Stimulated activated CD8-positive, alpha-beta memory T cell treated with anti-CD3 and anti-CD28 coated beads, Interleukin-7, amount 100 ng/mL, for 1 hour (primary cell): ENCODE measurements at places on chromosomes 13 and 19.

GRCh38 chr19:56566904-56567273 is 379 bp upstream of the ZNF470 start:
- no peak for DNase-seq

GRCh38 chr13:57673197-57673596 is 41.7 kb downstream of the PCDH17 start:
- DNase-seq = no peak

GRCh38 chr19:33397536-33398360 is 24.2 kb downstream of the CEBPG start:
- DNase-seq = no peak

DNA sequence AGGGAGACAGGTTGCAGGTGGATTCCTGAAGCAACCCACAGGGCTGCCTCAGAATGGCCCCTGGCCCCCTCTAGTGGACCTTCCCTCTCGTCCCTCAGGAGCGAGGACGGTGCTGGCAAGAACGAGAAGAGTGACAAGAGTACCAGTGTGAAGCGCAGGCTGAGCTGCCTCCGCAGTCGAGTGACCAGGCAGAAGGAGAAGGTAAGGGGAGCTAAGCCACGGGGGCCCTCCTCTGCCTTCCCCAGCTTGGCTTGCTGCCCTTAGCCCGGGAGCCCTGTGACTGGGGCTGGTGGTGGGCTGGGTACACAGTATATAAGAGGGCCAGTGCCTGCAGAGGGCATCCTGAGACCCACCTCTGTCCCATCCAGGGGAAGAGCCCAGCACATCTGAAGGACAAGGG is 34.0 kb downstream of the ARHGEF18 start:
- no peak for DNase-seq

DNA sequence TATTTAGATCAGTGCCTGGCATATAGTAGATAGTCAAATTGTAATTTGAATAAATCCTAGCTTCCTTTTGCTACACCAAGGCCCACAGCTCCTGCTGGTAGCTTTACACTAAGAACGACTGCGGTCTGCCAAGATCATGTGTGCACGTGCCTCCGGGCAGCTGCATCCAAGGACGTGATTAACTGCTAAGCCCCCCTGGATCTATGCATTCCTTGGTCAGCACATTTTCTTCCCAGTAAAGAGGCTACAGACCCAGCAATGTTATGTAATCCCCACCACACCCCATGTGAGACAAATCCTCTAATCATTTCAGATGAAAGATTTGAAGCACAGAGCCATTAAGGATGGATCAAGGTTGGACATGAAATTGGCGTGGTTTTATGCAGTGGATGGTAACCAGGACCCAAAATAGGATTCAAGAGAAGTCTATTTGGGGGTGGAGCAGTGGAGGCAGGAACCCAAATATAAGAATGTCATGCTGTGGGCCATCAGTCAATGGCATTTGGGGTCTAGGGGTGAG is 65.2 kb upstream of the PEG3 start:
- no peak for DNase-seq

DNA sequence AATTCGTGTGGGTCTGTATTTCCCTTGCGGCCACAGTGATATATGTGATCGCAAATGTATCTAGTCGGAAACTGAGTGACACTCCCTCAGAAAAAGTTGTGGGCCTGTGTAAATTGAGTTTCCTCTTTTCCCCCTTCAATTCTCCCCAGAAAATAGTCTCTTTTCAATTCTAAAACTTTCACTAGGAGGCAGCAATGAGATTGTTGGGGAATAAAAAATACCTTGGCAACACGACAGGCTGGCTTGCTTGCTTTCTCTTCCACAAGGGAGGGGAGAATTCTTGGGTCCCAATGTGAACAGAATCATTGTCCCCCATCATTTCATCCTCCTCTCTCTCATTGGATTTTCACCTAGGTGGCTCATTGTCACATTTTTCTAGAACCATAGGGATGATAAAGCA is 3.7 kb upstream of the SOX21 start:
- no peak for DNase-seq

DNA sequence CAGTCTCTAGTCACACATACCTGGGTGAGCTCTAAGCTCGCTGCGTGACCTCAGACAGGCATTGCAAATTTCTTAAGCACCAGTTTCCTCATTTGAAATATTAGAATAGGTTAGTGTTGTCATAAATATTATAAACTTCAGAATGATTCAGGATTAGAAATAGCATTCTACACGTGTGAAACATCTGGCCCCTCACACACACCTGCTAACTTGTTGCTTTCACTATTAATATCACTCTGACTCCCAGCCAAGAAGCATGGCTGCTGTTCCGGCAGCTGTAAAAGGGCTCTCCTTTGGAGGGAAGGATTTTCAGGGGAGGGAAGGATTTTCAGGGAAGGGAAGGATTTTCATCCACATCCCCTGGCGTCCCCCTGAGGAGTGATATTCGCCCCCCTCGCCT is 161.3 kb upstream of the GPR12 start:
- no peak for DNase-seq

- DNase-seq = no peak
These were observed 52.0 kb downstream of the KLF2 start for GRCh38 chr19:16376649-16377048.

DNA sequence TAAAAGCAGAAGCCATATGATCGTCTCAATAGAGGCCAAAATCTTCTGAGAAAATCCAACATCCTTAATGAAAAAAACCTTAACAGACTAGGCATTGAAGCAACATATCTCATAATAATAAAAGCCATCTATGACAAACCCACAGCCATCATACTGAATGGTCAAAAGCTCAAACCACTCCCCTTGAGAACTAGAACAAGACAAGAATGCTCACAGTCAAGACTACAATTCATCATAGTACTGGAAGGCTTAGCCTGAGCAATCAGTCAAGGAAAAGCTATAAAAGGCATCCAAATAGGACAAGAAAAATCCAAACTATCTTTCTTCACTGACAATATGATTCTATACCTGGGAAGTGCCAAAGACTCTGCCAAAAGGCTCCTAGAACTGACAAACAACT is 2668.2 kb upstream of the PCDH20 start:
- DNase-seq = no peak

DNA sequence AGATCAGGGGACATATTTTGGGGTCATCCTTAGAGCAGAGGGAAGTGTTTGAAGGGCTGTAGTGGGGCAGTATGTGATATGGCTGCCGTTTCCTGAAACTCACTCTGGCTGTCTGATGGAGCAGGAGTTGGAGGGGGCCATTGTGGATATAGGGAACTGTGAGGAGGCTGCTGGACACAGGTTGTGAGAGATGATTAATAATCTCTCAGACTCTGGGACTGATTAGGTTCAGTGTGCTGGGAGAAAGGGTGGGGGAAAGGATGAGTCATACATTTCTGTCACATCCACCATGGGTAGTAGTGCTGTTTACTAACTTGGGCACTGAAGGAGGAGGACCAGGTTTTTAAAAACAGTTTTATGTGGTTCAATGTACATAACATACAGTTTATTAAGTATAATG is 4.8 kb downstream of the B3GLCT start:
- DNase-seq = no peak

DNA sequence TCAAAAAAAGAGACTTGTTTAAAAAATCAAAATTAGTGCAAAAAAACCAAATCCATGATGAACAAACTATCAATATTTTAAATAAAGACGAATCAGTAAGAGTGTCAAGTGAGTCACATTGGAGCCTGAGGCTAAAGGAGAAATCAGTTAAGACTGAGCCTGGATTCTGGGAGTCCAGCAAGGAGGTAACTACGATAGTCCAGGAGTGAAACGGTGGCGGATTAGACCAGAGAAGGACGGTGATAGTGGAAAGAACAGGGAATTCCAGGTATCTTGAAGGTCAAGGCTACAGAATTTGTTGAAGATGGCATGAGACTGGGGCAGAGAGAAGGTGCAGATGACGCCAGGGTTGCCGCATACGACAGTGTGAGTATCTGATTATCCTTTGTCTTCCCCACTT is 7.0 kb upstream of the NPAS1 start:
- no peak for DNase-seq

GRCh38 chr13:66071608-66072007 is 1158.5 kb downstream of the PCDH9 start:
- DNase-seq = no peak

- DNase-seq = no peak
These were observed 12.7 kb downstream of the ARHGAP45 start for GRCh38 chr19:1079566-1080111.

GRCh38 chr19:11246941-11247340 is 7.5 kb downstream of the ANGPTL8 start:
- no peak for DNase-seq

GRCh38 chr19:16233836-16234551 is 36.3 kb downstream of the AP1M1 start:
- DNase-seq = no peak

GRCh38 chr19:45616704-45617017 is 14.6 kb upstream of the GPR4 start:
- no peak for DNase-seq

DNA sequence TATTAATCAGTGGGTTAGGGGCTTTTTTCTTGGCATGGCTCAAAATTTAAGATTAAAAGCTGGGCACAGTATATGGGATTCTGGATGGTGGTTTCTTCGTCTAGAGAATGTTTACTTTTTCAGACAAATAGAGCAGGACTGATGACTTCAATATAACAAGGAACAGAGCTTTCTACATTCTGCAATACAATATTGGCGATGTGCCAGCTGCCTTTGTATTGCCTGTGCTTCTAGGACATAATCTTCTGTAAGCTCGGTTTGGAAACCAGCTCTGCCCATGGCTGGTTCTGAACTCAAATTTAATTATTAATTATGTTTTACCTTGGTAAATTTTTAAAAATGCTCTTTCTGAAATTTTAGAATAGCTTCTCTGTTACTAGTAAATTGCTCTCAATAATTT is 139.1 kb upstream of the TRPC4 start:
- no peak for DNase-seq

GRCh38 chr13:25652764-25653163 is 281.0 kb downstream of the ATP8A2 start:
- no peak for DNase-seq

- DNase-seq = no peak
These were observed 225.5 kb upstream of the KLHL1 start for GRCh38 chr13:70333752-70334151.

GRCh38 chr19:681029-682019 is 5.1 kb downstream of the FSTL3 start:
- peak; percentile 82 for DNase-seq

DNA sequence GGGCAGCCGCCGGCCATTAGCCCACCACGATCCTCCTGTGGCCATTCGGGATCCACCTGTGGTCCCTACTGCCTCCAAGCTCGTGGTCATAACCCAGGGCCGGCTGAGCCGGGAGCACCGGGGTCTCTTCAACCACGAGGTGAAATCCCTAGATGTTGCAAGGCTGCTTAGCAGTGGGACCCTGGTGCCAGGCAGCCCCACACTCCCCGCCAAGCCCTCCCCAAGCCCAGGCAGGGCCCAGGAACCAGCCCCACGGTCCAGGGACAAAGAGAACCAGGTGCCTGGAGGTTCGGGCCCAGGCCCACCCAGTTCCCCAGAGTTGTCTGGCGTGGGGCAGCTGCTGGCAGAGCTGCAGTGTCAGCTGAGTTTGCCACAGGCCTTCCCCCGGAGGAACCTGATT is 3.4 kb upstream of the TMEM145 start:
- DNase-seq = no peak

DNA sequence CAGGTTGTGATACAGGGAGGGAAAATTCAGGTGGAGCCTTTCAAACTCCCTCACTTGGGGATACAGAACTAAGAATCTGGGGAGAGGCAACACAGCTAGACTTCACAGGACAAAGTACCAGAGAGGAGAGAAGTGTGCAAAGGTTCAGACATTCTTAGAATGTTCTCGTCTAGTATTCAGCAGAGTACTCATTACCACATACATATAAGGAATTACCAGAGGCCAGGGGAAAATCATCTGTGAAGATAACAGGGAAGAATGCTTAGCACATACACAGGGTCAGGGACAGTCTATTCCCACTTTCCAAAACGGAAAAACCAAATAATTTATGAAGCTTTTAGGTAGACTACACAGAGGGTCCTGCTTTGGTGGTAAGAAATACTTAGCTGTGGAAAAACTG is 58.1 kb downstream of the TRPC4 start:
- no peak for DNase-seq

- DNase-seq = no peak
These were observed 515.3 kb downstream of the PCDH9 start for GRCh38 chr13:66714795-66715194.

- DNase-seq = no peak
These were observed 104.5 kb upstream of the SLC15A1 start for GRCh38 chr13:98856983-98857382.

GRCh38 chr19:57078802-57079201 is 41.0 kb upstream of the USP29 start:
- no peak for DNase-seq

GRCh38 chr19:50002386-50002960 is 22.7 kb downstream of the VRK3 start:
- DNase-seq = no peak

GRCh38 chr19:2740314-2740656 is 468 bp upstream of the SLC39A3 start:
- no peak for DNase-seq

- DNase-seq = no peak
These were observed 1.0 kb downstream of the GRIK5 start for GRCh38 chr19:42068756-42069571.

GRCh38 chr13:44259045-44260027 is 114.3 kb upstream of the SERP2 start:
- peak; percentile 40 for DNase-seq

- DNase-seq = no peak
These were observed 65.3 kb downstream of the PEPD start for GRCh38 chr19:33456076-33456844.

DNA sequence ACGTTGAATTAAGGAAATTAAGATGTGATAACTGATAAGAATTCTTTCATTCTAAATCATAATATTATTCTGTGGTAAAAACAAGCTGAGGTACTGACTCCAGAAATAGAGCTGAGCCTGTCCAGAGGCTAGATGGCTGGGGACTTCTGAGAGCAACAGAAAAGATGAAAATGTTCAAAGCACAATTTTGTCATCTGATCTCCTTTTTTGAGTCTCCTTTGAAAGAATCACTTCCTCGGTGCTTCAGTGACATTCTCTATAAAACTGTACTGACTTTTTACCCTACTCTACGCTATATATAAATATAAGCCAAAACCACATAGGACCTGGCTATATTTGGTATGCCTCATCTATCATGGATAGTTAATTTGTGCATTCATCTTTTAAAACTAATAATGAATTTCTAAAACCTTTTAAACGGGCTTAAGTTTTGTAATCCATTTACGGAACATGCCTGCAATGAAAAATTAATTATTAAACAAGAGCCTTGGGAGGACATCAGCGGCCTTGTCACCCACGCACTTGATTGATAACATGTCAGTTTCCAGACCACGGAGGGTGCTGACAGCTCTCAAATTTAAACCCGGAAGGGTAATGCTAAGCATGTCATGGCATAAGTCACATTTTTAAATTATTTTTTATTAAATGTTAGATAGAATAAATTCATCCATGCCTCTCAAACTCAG is 235.5 kb downstream of the PCDH9 start:
- no peak for DNase-seq

GRCh38 chr19:9565900-9566705 is 18.2 kb downstream of the ZNF121 start:
- DNase-seq = no peak

- DNase-seq = no peak
These were observed 223.2 kb downstream of the UQCRFS1 start for GRCh38 chr19:28989739-28990138.

GRCh38 chr19:16136185-16136999 is 7.1 kb upstream of the HSH2D start:
- DNase-seq = no peak
